ENCODE measurements at places on chromosomes 2 and 18.

GRCh38 chr2:9552219-9553178, 3.1 kb downstream of the ADAM17 start:
- DNase-seq: no peak

- DNase-seq: no peak
Observed at GRCh38 chr2:172211512-172211911, 108.8 kb upstream of the DLX2 start.

DNA sequence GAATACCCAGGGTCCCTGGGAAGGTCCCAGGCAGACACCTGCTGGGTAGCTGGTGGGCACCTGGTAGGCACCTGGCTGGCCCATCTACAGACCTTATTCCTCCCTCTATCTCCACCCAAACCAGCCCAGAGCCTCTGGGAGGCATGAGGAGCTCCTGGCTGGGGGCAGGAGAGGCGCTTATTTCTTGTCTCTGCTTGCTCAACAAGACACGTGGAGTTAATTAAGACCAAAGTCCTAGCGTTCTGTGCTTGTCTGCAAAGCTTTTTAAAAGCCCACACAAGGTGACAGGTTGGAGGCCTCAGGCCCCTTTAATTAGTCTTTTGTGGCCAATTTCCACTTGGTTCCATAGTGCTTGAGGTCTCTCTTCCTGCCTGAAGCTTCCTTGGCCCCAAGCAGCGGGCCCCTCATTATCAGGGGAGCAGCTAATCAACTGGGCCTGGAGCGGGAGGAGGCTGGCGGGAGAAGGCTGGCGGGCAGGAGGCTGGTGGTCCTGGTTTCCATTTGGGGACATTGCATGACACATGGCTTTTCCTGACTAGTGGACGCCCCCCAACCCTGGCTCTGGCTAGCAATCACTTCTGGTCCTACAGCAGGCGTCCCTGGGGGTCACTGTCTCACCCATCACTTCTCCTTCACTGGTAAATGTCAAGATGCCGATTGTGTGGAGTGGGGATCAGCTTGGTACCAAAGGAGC, 65.4 kb upstream of the HDAC4 start:
- DNase-seq: no peak

DNA sequence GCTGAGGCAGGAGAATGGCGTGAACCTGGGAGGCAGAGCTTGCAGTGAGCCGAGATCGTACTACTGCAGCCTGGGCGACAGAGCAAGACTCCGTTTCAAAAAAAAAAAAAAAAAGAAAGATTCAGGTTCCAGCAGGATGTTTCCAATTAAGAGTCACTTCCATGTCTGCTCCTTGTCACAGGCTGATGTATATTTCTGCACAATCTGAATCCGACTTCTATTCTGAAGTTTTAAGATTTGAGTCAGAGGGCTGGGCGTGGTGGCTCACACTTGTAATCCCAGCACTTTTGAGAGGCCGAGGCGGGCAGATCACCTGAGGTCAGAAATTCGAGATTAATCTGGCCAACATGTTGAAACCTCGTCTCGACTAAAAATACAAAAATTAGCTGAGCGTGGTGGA, 24.7 kb downstream of the SNRPD1 start:
- DNase-seq: no peak

GRCh38 chr2:3759761-3760160, 56.4 kb downstream of the DCDC2C start:
- no peak for DNase-seq

DNA sequence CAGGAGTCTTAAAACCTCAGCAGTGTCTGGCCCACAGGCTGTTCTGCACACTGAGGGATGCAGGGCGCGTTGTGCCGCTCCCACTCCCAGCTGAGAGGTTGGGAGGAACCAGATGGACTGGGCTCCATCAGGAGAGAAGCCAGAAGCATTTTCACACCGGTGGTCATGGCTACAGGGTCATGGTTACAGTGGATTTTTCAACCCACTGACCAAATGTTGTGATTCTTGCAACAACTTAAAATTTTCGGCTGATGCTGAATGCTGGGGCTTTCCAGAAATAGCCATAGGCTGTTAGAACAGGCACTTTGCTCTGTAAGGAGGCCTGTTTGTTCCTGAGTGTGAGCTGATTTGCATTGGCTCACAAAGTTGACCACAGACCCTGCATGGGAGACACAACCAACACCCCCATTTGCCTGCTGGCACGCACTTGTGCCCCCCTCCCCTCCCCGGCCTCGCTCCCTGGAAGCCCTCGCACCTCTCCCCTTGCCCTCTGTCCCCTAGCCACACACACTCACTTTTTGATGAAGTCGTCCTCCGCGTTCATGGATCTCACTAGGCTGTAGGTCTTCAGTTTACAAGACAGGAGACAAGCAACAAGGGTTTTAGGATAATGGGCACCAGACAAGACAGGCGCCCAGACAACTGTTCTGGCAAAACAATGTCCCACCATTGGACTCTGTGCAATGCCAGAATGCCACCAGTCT, 3.4 kb downstream of the LPIN1 start:
- no peak for DNase-seq

DNA sequence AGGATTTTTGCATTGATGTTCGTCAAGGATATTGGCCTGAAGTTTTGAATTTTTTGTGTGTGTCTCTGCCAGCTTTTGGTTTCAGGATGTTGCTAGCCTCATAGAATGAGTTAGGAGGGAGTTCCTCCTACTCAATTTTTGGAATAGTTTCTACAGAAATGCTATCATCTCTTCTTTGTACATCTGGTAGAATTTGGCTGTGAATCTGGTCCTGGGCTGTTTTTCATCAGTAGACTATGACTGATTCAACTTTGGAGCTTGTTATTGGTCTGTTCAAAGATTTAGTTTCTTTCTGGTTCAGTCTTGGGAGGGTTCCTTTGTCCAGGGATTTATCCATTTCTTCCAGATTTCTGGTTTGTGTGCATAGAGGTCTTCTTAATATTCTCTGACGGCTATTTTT, 166.7 kb downstream of the ST6GAL2 start:
- DNase-seq: no peak

DNA sequence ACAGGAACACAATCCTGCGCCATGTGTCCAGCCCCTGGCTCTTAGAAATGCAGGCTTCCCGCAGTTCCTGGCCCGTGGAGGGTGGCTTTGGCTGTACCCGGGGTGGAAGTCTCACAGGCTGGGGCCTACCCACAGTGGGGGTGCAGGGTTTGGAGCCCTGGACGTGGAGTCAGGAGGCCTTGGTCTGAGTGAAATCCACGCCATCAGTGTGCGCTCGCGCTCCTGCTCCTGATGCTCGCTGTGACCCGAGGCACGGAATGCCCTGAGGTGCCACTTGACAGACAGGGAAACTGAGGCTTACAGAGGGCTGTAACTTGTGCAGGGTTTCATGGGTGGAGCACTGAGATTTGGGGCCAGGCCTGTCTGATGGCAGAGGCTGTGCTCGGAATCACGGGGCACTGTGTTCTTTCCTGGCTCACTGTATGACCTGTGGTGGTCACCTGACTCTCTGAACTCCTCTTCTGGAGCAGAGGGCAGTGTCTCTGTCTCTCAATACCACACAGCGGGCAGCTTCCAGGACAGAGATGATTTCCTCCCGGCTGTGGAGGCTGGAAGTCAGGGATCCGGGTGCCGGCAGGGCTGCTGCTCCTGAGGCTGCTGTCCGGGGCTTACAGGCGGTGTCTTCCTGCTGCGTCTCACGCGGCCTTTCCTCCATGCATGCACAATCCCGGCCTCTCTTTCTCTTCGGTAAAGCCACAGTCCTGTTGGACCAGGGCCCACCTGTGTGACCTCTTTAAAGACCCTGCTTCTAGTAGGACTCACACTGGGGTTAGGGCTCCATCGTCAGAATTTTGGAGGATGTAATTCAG, 25.9 kb upstream of the ALLC start:
- no peak for DNase-seq

GRCh38 chr2:196598412-196598811, 41.1 kb upstream of the CCDC150 start:
- DNase-seq: no peak

GRCh38 chr2:8378016-8378810, 303.6 kb upstream of the ID2 start:
- no peak for DNase-seq

- DNase-seq: no peak
Observed at GRCh38 chr2:220057391-220057790, 430.0 kb downstream of the SLC4A3 start.

DNA sequence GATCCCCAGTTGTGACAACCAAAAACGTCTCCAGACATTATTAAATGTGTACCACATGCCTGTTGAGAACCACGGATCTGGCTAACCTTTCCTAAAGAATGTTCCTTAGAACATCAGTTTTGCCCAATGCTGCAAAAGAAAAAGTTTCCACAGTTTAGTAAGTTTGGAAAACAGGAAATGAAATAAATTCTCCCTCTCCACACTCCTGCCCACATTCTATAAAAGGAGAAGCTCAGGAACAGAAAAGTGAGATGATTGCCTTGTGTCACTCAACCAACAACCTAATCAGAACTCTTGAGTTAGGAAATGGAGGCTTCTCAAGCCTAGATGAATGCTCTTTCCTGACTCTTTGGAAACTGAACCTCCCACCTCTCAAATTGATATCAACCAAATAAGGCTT, 56.1 kb upstream of the NFE2L2 start:
- DNase-seq: no peak

- no peak for DNase-seq
Observed at GRCh38 chr2:167342769-167343168, 454.5 kb downstream of the XIRP2 start.

DNA sequence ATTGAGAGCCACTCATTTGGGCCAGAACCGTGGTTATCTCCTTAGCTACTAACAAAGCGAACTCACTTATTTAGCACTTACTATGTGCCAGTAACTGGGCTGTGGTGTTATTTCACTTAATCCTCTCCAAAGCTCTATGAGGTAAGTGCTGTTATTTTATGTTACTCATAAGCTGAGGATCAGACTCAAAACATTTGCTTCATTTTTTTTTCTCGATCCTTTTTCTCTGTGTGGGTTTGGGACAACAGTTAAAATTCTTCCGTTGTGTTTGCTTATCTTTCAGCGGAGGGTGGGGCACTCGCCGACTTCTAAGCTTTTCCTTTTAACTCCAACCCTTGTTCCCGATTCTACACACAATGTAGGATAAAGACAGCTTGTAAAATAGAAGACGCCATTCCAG, 52.8 kb downstream of the TMEM178A start:
- DNase-seq: no peak

DNA sequence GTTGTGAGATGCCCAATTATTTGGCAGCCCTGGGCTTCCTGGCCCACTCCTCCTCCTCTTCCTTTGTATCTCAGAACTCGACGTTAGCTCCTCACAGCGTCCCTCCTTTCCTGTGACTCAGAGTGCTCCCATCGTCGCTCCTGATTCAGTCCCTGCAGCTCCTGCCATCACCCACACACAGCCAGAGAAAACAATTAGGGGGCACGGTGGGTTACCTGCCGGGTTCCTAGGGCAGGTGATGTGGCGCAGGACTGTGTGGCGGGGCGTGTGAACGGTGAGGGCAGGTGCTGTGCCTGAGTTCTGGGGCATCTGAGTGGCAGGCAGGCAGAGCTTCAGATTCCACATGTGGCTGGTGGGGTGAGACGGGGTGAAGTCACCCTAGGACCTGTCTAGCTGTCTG, 42.6 kb downstream of the GLI2 start:
- no peak for DNase-seq
